ENCODE measurements at places on chromosomes 12 and 14.

- DNase-seq = no peak
These were observed 57.4 kb downstream of the PAPOLA start for GRCh38 chr14:96559571-96559970.

DNA sequence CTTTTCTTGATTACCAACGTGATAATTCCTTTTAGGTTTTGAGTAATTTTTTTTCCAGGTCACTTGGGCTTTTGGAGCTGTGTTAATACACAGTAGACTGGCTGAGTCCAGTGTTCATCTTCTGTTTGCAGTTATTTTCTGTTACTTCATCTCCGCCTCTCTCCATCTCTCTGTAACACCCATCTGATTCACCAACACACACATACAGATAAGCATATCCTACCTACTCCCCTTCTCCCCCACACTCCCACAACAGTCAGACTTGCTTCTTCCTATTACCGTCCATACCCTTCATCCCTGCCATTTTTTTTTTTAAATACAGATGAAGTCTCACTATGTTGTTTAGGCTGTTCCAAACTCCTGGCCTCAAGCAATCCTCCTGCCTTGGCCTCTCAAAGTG is 72.7 kb upstream of the MANSC4 start:
- no peak for DNase-seq

DNA sequence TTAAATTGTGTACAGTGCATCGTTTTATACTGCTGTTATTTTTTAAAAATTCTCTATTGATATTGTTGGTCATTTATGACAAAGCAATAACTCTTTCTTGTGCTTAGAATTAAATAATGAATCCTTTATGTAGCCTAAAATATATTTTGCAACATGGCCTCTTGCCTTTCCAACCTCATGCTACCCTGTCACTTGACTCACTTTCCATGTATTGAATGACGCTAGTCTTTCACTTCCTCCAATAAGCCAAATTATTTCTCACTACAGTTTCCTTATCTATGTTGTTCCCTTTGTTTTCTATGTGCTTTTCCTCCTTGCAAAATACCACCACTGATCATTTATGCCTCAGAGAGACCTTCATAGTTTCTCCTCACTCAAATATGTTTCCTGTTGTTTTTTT is 16.3 kb upstream of the EPYC start:
- no peak for DNase-seq

DNA sequence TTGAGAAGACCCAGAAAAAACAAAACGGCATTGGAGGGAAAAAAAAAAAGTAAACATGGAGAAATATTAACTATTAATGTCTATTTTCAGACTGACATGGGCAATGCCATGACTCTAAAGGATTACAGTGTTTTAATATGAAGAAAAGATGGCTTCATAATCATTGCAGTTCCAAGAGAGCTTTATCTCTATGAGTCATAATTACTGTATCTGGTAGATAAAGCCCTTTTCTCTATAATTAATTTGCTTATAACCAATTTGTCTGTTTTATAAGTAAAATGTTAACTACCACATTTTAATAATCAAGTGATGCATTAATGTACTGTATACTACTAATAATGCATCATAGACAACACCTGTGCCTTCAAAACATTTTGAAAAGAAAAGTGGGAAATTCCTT is 59.7 kb downstream of the CLIP1 start:
- no peak for DNase-seq

DNA sequence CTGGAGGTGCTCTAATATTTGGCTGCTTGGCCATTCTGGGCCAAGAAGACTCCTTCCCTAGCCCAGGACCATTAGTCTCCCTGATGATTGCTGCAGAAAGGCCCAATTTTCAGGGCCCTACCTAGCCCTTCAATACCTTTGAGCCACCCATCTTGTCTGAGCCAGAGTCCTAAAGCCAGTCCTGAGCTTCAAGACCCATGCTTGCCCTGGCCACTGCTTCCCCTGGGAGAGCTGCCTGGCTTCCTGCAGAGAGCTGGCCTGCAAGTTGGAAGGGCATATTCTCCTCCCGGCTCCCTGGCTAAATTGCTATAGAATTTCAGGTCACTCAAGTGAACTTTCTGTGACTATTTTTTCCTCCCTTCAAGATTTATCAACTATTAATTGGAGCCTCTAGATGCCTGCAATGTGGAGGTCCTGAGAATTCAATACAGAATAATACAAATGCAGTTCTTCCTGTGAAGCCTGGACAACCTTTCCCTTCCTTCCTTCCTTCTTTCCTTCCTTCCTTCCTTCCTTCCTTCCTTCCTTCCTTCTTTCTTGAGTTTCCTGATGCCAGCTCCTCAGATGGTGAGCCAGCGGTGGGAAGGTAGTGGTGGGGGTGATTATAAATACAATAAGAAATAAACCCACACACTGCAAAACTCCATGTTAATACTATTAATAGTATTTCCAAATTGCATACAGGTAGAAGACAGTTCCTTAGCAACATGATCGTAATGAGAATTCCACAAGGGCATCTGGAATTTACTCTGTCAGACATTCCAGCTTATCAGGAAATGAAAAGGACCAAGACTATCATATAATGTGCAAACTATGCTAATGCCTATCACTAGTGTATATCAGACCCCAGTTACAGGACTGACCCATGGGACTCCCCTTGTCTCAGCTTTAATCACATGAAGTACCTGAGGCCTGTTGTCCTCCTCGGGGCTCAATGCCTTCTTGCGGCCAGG is 108.1 kb downstream of the ZFP36L1 start:
- no peak for DNase-seq
